ENCODE measurements at places on chromosomes 3 and 15.

DNA sequence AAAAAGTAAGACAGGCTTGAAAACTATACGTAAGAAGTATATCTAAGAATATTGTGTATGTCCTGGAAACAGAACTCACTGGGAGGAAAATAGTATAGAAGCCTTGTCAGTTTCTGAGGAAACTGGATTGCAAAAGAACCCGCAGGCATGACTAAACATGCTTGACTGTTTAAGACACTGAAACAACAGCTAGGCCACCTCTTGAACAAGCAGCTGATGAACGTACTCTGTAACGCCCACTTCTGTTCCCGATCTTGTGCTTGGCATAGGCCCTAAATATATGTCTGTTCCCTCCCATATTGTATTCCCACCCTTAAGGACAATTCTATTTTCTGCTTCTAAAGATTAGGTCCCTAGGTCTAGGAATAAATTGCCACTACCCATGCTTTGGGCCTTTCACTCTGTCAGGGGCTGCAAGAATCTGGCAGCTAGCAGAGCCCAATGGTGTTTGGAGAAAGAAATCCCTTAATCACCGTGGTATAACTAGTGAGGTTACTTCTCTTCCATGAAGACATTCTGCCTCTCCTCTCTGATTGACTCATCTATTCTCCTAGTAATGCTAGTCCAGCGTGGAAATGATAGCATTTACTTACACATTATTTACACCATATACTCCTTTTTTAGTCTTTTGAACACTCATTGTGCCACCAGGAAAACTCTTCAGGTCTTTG is 46.2 kb downstream of the CD200 start:
- no peak for DNase-seq

GRCh38 chr3:27479806-27480543 is 4.2 kb downstream of the SLC4A7 start:
- no peak for DNase-seq

DNA sequence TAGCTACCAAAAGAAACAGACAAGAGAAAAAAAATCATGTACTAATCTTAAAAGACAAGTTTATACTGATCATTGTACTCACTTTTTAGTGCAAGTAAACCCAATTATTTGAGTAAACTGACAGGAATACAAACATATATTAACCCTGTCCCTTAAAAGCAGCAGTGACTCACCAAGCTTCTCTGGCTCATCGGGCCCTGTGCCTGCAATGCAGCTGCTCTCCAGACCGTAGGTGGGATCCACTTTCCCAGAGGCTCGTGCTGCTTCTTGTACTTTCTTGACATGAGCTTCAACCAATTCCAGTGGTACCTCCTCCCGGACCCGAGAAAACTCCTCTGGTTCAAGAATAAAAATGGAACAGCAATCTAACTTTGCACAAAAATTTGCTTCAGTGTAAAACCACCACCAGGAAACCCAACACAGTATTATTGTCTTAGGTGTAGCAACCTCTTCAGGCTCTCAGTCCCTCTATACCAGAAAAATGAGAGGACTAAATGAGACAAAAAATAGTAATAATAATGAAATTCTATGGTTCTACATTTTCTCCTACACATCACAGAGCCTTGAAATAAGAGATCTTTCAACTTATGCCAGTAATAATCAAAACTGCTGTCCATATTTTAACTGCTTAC is 82.6 kb upstream of the CSPG5 start:
- no peak for DNase-seq

DNA sequence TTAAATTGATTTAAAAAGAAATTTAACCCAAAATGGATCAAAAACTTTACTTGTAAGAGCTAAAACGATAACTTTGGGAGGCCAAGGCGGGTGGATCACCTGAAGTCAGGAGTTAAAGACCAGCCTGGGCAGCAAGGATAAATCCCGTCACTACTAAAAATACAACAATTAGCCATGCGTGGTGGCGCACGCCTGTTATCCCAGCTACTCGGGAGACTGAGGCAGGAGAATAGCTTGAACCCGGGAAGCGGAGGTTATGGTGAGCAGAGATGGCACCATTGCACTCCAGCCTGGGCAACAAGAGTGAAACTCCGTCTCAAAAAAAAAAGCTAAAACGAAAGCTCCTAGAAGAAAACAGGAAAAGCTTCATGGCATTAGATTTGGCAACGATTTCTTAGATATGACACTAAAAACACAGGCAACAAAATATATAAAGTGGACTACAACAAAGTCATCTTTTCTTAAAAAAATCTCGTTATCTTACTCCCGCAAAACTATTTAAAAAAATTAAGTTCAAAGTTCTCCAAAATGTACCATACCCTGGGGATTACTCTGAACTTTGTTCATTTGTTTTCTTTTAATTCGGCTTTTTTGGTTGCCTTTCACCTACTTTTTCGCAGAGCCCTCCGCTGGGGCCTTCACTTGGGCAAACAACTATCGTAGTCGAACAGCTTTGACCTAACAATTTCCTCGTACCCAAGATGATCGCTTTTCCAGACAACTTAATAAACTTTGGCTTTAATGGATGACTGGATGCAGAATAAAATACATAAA is 2.9 kb downstream of the HDDC3 start:
- no peak for DNase-seq

DNA sequence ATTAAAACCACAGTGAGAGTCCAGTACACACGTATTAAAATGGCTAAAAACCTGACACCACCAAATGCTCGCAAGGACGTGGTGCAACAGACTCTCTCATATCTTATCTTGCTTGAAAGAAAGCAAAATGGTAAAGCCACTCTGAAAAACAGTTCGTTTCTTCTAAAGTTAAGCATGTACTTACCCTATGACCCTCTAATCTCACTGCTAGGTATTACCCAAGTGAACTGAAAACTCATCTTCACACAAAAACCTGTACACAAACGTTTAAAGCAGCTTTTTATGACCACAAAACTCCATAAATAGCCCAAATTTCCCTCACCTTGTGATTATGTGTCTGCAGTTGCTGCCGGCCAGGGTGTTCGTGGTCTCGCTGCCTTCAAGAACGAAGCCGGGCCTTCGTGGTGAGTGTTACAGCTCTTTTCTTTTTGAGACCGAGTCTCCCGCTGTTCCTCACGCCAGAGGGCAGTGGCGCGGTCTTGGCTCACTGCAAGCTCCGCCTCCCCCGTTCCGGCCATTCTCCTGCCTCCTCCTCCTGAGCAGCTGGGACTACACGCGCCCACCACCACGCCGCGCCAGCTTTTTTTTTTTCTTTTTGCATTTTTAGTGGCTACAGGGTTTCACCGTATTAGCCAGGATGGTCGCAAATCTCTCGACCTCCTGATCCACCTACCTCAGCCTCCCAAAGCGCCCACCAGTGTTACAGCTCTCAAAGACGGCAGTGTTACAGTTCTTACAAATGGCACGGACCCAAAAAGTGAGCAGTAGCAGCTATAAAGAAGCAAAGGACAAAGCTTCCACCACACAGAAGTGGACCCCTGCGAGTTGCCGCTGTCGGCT is 165.4 kb downstream of the TJP1 start:
- no peak for DNase-seq

- no peak for DNase-seq
Observed at GRCh38 chr3:15845475-15845874, 47.7 kb upstream of the ANKRD28 start.

- no peak for DNase-seq
Observed at GRCh38 chr15:58015565-58015964, 49.9 kb downstream of the ALDH1A2 start.

DNA sequence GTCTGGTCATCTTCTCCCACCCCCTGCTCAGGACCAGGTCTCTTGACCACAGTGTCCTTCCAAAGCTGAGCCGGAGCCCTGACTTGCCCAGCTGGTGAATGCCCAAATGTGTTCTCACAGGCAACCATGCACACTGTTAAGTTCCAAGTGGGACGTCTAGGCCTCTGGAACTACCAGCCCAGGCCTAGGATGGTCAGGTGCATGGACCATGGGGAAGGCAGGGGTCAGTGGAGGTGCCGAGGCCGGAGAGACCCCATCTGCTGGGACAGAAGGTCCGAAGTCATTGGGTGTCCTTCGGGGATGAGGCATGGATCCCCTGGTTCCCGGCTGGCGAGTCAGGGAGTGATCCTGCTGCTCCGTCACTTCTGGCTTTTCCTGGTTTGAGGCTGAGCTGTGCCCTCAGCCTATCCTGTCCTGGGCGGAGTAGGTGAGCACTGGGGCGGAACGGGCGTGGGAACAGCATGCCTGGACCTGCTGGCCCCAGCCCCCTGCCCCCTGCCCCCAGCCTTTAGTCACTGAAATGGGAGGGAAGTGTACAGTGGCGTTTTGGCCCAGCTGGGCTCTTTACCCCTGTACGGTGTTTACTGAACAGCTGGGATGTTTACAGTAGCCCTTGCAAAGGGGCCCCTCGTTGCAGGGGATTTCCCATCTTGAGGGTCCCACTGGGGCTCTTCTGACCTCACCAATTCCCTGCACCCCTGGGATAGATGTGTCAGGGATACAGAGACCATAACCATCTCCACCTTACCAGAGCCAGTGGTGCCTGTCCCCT is 12.1 kb downstream of the SEMA3F start:
- DNase-seq: no peak

GRCh38 chr3:117052395-117052794 is 342.8 kb downstream of the TUSC7 start:
- no peak for DNase-seq

GRCh38 chr15:60544581-60545264 is 65.8 kb upstream of the ICE2 start:
- no peak for DNase-seq

DNA sequence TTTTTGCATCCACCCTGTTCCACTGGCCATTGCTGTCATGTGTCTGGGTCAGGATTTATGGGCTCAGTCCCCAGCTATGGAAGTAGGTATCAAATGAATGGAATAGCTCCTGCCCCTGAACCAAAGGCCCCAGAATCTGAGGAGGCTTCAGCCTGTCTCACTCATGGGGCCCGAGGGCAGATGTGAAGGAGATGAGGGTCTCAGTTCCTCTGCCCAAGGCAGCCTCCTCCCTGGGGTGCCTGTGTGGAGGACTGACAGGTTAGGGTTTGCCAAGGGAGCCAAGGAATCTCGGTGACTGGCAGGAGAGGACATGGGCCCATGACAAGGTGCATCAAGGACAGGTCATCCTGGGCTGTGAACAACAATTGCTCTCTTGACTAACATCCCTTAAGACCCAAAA is 70.4 kb downstream of the CPN2 start:
- no peak for DNase-seq

DNA sequence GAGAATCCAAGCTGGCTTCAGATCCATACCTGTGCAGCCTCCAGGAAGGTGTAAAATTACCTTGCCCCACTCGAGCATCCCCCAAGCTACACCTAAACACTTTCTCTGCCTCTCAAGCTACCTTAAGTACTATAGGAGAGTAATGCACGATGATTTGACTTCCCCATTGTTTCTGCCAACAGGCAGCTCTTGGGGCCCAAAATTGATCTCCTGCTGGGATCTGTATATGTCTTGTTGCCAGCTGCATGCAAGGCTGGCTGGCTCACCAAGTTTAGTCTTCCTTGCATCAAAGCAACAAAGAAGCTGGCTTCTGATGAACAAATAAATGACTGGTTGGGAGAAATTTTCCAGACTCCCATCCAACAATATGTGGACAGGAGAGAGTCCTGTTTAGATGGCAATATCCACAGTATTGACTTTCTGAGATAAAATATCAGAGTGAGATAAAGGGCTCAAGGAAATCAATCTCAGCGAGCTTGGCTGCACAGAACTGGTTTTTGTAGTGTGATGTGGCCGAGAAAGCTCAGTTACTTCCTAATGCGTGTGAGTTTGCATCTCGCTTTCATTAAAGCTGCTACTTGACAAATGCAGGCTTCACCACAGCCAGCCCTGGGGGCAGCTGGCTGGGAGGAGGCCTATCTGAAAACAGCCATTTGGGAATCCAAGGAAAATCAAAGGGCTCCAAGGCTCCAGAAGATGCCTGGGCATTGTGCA is 140.7 kb downstream of the MINAR1 start:
- no peak for DNase-seq

DNA sequence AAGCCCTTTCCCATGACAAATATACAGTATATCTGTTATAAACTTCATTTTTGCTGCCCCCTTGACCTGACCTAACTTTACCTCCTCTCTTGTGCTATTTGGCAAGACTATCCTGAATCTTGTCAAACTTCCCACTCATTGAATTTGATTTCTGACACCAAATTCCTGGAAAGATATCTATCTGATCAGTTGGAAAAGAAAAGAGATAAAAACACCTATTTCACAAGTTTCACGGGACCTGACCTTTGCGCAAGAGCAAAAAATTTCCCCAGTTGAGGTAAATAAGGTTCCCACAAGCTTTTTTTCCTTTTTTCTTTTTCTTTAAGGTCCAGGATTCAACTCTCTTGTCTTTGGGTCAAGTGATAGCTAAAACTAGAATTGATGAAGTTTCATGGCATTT is 189.2 kb upstream of the LPP start:
- no peak for DNase-seq

DNA sequence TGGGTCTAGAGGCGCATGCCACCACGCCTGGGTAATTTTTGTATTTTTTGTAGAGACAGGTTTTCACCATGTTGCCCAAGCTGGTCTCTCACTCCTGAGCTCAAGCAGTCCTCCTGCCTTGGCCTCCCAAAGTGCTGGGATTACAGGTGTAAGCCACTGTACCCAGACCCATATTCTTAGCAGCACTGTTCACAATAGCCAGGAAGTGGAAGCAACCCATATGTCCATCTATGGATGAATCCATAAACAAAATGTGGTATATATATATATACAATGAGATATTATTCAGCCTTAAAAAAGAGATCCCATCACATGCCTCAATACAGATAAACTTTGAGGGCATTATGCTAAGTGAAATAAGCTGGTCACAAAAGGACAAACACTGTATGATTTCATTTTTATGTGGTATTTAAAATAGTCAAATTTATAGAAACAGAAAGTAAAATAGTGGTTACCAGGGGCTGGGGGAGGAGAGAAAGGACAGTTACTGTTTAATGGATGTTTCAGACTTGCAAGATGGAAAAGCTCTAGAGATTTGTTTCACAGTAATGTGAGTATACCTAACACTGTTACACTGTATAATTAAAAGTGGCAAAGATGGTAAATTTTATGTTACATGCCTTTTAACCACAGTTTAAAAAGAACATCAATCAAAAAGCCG is 35.7 kb upstream of the GRAMD1C start:
- no peak for DNase-seq

- DNase-seq: no peak
Observed at GRCh38 chr3:45582430-45582829, 12.1 kb upstream of the LIMD1 start.

GRCh38 chr3:170585008-170585936 is 603 bp downstream of the SLC7A14 start:
- DNase-seq: no peak

DNA sequence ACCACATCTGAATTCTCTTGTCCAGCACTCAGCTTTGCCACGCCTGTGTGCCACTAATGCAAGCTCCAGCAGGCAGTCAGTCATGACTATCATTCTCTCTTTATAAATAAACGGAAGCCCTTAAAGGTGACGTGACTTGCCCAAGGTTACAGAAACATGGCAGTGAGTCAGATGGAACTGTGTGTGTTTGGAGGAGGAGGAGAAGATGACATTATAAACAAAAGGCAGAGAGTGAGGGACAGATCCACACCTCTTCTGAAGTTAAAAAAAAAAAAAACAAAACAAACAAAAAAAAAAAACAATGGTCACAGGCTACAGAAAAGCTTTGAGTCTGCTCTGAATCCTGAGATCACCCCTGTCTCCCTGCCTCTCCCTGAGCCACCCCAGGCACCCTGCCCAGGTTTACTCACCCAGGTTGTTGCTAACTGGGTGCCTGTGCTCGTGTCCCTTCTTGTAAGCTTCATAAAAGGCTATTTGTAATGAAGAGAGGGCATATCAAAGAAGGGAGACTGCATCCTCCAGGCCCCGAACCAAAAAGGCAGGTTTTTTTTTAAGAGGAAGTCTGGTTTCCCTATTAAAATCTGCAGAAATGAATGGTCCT is 119.7 kb upstream of the PHLDB2 start:
- DNase-seq: no peak

Measured in T-cell (primary cell).